Stimulated activated CD4-positive, alpha-beta T cell treated with anti-CD3 and anti-CD28 coated beads, TNF-alpha, amount 100 ng/mL, for 48 hours (primary cell): ENCODE measurements at places on chromosomes 12 and 14.

DNA sequence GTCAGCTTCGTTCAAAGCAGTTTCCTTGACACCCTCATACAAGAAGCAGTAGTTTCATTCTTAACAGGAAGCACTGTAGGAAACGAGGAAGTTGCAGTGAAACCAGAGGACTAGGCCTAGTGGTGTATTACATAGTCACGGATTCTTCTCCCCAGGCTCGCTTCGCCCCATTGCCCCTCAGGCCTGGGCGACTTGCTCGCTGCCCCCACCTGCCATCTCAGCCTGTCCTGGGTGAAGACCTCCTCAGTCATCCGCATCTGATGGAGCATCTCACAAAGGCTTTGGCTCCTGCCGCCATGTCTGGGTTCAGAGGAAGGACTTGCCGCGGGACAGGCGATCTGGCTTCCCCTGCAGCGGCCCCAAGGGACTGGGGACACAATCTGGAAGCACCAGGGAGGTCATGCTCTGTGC, 93.5 kb downstream of the LMNTD1 start:
- DNase-seq, result no peak

DNA sequence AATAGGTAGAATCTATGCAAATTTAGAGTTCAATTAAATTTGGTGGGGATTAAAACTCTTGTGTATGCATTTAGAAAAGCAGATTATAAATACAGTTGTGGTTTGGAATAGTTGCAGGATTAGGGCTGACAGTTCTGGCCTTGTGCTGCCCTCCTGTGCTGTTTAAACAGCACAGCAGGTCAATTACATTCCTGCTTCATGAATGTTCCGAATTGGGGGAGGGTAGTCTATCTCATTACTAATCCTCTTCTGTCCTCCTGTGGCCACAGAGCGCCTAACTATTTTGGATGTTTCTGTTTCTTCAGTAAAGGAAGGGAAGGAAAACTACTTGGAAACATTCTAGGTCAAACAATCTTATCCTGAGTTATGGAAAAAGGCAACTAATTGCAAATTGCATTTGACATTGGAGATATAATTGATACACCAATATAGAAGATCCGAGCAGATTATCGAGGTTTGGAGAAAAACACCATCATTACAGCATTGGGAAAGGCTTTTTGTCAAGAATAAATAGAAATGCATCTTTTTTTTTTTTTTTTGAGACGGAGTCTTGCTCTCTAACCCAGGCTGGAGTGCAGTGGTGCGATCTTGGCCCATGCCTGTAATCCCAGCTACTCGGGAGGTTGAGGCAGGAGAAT, 8.7 kb upstream of the GPR19 start:
- DNase-seq, result no peak

GRCh38 chr14:102795060-102795925, 18.0 kb downstream of the TRAF3 start:
- no peak for DNase-seq

GRCh38 chr14:33657476-33657875, 293.4 kb downstream of the EGLN3 start:
- no peak for DNase-seq

- no peak for DNase-seq
These were observed 19.4 kb upstream of the PLEKHH1 start for GRCh38 chr14:67513631-67514108.

DNA sequence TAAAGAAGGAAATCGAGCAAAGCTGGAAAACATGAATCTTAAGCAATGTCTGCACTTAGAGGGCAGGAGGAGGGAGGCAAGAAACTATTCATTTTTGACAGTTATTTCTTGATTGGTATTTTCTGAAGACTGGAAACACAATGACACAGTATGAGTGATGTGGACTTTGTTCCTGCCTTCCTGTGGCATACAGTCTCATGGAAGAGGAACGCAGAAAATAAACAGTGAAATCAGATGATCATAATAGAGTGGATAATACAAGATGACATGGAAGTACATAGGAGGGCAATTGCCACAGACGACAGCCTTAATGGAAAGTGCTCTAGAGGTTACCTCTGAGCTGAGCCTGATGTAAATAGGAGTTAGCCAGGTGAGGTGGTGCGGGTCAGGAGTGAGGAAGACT, 140.4 kb upstream of the MAX start:
- DNase-seq, result no peak

DNA sequence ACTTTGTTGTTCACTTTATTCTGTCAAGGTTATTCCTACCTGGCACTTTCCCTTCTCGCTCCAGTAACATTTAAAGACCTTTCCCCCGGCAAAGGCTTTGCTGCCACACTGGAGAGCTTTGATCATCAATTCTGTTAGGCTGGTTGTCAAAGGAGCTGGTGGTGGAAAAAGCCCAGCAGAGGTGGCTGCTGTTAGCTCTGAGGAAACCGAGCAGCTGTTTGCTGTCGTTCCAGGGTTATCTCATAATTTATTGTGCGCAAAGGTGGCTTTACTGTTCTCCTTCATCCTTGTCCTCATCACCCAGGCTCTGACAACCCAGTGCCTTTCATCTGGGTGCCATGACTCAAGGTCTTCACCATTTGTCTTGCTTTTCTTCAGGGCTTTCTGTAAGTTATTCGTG, 38.2 kb upstream of the CRADD start:
- DNase-seq, result no peak

GRCh38 chr14:53882684-53883083, 73.9 kb downstream of the BMP4 start:
- no peak for DNase-seq

- no peak for DNase-seq
These were observed 8.6 kb downstream of the NR4A1 start for GRCh38 chr12:52059582-52060497.

DNA sequence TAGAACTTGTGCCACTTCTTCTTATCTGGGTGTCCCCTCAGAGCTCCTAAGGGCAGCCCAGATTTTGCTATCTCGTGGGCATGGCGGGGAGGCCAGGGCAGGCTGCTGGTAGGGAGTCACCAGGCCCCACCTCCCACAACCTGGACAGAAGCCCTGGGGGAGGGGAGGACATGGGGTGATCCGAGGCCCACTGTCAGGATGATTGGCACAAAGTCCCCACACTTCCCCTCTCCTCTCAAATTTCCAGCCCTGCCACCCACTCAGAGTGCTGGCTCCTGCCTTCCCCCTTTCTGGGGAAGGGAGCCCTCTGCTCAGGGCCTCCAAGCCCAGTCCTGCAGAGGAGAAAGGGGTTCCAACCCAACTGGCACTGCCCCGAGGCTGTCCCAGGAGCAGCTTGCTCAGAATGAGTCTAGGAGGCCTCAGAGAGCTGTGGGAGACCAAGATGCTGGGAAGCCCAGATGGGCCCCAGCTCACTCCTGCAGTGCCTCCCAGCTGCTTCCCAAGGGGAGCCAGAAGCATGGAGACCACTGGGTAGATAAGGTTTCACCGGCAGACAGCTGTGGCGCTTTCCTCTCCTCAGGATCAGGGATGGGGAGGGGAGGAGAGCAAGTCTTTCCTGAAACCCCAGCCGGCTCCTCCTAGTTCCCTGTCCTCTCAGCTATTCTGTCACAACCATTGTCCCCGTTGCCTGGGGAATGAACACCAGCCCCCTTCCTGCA, 82.8 kb downstream of the B4GALNT3 start:
- DNase-seq, result no peak

DNA sequence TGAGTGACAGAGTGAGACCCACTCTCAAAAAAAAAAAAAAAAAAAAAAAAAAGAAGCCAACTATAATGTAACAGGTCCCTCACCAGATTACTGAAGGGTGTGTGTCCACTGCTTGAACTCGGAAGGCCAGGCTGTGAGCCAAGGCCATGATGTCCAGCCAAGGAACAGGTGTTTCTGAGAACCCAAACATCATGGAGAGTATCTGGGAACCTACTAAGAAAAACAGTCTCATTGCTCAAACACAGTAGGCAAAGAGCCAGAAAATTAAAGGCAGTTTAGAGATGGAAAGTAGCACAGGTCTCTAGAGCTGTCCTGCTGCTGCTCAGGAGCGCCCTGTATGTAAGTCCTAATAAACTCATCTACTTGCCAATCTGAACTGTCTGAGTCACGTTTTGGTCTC, 12.5 kb upstream of the MAP4K5 start:
- no peak for DNase-seq

DNA sequence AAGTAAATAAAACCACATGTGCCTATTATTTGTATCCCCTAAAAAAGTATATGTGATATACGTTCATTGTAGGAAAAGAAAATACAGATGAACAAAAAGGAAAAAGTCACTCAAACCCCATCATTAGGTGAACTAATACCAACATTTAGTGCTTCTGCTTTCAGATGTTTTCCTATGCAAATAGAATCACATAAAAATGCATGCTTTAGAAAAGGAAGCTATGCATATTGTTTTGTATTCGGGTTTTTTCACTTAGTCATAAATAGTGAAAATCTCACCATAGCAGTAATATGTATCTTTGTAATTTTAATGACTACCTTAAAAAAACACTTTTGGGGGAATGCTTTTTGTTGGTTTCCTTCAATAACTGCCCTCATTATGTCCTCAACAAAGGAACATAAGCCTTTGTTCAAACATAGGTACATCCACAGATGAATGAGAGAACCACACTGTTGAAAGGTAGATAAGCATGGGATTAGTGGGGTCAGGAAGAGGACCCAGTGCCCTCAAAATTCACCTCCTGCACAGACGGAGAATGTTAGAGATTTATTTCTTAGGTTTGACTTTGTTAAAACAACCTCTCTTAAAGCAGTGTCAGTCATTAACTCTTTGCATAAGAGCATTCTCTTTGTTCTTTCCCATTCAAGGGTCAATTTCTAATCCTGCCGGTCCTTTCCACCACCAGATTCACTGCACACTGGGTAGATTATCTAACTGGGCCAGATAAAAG, 6.5 kb downstream of the AMDHD1 start:
- no peak for DNase-seq

- DNase-seq, result no peak
These were observed 70.4 kb downstream of the RCOR1 start for GRCh38 chr14:102662636-102663430.

DNA sequence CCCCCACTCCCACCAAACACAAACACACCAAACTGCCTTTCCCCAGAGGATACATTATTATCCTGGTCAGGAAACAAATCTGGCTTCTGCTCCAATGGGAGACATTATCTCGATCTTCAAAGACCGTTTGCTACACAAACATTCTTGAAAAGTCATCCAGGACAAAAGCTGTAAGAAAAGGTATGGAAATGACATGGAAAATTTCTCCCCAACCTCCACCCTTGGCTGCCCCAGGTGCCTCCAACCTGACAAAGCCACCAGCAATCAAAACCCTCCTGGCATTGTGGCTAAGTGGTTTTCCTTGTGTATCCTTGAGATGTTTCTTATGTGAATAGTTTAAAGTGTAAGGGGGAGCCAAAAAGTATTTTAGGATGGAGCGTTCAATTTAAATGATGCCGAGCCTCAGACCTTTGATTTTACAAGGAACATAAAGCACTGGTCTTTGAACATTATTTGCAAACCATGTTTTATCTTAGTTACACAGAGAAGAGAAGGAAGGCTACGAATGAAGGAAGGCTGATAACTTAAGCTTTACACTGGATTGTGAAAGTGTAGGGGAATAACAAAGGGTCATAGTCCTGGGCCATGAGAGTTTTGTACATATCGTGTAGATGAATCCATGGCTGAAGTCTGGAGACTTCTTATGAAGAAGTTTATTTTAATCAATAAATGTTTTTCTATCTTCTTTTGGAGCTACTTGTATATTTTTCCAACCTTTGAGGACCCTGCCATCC, 418.9 kb upstream of the TMTC1 start:
- no peak for DNase-seq

GRCh38 chr14:97177016-97177415, 379.8 kb downstream of the VRK1 start:
- no peak for DNase-seq

- DNase-seq, result no peak
These were observed 25.2 kb downstream of the POLE start for GRCh38 chr12:132661972-132662371.

DNA sequence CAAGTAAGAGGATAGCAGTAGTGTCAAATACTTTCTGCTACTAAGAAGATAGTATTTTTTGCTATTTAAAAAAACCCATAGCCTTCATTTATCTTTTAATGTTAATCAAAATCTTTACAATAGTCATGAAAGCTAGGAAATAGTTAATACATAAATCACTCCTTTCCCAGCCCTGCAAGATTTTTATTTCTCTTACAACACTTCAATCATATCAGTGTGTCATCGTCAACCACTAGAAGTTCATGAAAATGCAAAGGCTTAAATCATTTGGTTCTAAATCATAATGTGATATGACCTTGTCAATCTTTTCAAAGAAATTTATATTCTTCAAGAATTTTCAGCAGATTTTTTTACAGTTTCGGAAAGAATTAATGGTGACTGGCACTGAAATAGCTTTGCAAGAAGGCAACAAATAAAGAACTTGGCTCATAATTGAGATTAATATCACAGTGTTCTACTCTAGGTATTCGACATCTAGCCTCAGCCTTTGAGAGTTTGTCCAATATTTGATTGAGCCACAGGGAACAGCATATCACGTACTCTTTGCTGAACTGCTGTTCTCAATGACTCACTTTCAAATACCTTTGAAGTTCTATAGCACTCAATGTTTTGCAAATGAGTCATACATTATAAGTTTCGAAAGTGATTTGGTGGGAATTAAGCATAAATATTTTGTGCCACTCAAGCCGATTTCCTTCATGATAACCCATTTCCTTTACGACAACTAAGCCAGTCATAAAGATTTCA, 384.0 kb upstream of the FOXG1 start:
- no peak for DNase-seq

- no peak for DNase-seq
These were observed 188.4 kb downstream of the DUSP6 start for GRCh38 chr12:89163918-89164317.

GRCh38 chr12:52784909-52785308, 7.8 kb upstream of the KRT76 start:
- DNase-seq, result no peak

GRCh38 chr12:53585448-53586125, 40.6 kb downstream of the ATF7 start:
- DNase-seq, result no peak

GRCh38 chr12:321606-322326, 59.1 kb upstream of the SLC6A13 start:
- no peak for DNase-seq

- DNase-seq, result no peak
These were observed 316.1 kb upstream of the SEL1L start for GRCh38 chr14:81849714-81850113.

DNA sequence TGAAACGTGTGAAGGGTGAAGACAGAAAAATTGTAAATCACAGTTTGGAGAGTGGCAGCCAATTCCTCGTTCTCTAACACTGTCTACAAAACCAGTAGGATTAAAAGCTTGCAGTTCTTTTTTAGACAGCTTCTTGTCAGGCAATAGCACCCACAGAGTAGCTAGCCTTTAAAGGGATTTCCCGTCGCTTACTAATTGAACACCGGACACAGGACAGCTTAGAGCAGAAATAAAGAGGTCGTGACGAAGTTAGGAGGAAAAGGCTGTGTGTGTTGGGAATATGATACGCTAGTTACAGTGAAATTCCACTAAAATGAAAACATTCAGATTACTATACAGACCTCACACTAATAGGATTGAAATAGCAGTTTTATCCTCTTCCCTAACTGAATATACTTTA, 149.1 kb upstream of the FLRT2 start:
- DNase-seq, result no peak

DNA sequence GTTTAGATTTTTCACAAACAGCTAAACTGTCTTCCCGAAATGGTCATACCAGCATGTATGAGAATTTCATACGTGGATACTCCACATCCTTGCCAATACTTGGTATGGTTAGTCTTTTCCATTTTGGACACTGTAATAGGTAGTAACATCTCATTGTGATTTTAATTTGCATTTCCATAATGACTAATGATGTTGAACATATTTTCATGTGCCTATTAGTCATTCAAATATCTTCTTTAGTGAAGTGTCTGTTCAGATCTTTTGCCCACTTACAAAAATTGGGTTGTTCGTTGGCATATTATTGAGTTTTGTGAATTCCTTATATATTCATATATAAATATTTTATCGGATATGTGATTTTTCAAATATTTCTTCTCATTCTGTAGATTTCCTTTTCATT, 78.0 kb upstream of the GNG2 start:
- DNase-seq, result no peak
